Stimulated activated CD8-positive, alpha-beta memory T cell treated with anti-CD3 and anti-CD28 coated beads, Interleukin-15, amount 100 ng/mL, for 48 hours (primary cell): ENCODE measurements at places on chromosomes 7 and 10.

- DNase-seq, result no peak
Observed at GRCh38 chr10:75954486-75954885, 523.1 kb downstream of the LRMDA start.

DNA sequence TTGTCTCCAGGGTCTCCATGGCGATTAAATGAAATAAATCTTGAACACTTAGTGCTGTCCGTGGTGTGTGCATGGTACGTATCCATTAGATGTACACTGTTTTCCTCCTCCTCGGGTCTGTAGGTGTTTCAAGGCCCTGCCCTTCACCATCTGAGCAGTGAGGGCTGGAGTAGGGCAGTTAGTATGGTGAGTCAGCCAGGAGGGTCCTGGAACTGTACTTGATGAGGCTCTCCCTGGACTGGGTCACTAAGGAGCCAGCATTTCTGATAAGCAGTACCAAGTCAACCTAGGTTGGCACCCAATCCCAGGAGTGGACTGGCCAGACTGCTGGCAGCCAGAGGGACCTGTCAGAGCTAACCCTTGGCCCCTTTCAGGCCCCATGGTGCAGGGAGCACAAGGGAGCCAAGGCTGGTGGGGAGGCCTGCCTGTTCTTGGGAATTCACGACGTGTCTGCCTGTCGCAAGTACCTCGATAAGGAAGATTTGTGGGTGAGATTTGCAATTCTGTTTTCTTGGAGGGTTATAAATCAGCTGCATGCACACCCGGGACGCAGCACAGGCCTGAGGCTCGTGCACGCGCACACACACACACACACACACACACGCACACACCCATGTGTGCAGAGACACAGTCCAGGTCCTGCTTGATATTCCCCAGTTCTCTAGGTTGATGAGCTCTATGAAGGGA lies 114.2 kb downstream of the ZMIZ1 start:
- DNase-seq, result no peak

DNA sequence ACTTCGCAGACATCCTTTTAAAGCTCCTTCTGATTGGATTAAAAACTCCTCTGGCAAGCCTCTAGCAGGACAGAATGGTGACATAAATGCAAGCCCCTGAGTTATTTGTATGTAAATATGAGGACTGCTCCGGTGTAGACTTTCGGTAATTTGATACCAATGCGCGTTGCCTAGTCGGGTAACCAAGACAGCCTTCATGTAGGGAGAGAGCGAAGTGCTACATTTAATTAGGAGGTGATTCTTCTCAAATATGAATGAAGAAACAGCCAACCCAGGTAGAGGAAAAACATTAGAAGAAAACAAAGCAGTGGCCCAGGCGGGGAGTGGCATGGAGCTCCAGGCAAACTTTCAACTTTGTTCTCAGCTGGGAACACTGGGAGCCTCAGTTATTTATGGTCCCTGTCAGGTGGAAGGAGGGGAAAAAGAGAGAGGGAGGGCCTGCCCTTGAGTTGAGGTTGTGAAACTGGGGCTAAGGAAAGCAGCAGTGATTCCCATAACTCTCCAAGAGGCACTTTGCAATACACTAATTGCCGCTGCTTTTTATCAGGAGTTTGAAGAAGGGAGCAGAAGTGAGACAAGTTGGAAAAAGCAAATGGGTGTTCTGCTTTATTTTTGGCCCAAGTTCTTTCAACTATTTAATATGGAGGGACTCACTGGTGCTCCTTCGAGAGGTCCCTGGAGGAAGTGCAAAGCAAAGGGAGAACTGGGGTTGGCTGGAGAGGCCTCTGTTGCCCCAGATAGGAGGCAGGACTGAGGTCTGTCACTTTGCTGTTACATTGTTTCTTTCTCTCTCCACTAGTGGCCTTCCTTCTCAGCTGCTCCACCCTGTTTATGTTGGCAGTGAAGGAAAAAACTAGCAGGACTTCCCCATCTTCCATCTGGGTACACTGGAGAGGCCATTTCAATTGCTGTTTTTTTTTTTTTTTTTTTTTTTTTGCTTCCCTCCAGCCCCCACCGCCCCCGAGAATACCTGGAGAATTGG lies 234.6 kb upstream of the CCDC6 start:
- no peak for DNase-seq

DNA sequence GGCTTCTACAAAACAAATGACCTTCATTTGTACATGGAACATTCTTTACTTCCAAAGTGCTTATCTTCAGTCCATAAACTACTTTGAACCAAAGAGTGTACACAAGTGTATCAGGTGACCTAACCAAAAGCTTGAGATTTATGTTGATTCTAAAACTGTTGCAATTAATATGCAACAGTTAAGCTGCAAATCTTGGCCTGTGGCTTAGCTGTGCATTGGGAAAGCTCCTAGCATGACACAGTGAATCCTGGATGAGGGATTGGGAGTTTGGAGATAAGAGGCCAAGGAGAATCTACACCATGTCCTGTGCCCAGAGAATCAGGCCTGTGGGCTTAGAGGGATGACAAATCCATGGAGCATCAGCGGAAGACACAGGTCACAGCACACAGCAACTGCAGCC lies 105.2 kb upstream of the GSDME start:
- no peak for DNase-seq

DNA sequence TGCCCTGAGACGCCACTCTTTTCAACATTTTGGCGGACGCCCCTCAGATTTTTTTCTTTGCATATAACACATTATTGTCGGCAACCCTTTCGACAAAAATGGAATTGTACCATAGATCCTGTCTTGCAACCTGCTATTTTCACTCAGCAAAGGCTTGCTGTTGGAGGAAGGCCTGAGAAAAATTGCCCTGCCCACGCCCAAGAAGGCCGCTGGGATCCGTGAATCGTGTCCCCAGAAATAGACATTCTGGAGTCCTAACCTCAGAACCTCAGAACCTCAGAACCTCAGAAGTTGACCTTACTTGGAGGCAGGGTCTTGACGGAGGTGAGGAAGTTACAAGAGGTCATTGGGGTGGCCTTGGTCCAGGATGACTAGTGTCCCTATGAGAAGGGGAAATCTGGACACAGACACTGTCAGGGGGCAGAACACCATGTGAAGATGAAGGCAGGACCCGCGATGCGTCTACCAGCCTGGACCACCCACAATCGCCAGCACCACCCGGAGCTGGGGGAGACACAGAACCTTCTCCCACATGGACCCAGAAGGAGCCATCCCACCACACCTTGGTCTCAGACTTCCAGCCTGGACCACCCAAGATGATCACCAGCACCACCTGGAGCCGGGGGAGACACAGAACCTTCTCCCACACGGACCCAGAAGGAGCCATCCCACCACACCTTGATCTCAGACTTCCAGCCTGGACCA lies 19.1 kb upstream of the DNAAF5 start:
- DNase-seq, result no peak

DNA sequence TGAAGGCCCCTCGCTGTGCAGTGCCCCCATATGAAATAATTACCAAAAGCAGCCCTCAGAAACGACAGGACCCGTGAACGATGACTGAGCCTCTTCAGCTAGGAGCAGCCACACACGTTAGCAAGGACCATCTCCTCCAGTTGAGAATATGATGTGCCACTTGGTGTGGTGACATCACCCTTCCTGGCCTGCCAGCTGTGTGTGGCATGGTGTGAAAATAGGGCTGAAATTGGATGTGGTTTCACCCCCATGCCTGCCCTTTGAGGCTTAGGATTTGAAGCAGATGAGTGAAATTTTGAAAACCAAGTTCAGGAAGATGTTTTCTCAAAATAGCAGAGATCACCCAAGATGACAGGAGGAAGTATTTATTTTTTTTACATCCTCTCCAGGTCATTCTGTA lies 49.1 kb upstream of the BTBD16 start:
- DNase-seq, result no peak

DNA sequence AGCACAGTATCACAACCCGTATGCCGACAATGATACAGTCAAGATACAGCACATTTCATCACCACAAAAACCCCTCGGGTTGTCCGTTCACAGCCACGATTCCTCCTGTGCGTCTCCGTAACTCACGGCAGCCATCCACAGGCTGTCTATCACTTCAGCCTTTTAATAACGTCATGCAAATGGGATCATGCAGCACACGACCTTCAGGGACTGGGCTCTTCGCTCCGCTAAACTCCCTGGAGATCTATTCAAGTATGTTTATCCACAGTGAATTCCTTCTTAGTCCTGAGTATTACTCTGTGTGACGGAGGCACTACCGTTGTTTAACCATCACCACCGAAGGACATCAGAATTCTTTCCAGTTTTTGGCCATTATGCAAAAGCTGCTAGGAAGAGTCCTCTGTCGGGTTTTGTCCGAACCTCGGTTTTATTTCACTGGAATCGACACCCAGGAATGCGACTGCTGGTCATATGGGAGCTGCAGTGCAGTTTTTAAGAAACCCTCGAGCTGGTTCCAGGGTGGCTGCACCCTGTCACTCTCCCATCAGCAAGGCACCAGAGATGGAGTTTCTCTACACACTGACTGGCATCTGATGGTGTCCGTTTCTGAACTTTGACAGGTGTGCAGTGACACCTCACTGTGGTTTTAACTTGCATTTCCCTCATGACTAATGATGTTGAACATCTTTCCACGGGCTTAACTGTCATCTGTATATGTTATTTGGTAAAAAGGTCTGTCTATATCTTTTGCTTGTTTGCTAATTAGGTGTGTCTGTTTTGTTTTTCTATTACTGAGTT lies 193.6 kb downstream of the MAD1L1 start:
- DNase-seq, result no peak

DNA sequence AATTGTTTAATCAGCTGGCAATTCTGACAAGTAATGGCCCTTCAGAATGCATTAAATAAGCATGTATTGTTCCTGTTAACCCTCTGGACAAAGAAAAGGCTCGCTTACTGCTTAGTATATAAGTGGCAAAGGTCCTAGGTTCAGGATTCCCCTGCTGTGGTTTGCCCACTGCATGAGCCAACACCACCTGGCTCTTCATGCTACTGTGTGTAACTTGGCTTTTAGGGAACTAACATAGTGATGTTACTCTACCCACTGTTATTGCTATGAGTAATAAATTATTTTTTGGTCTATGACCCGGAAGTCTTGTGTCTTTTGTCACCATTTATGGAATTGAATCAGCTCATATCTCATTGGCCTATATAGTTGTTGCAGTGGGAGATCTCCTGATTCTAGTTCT lies 791.7 kb upstream of the PHF14 start:
- no peak for DNase-seq

GRCh38 chr7:105748701-105749100 lies 127.7 kb downstream of the ATXN7L1 start:
- no peak for DNase-seq
